ENCODE measurements at places on chromosomes 16 and 17.

- no peak for ATAC-seq
Observed at GRCh38 chr17:32187271-32187670, 45.0 kb downstream of the RHOT1 start.

- ATAC-seq: no peak
Observed at GRCh38 chr17:38749223-38750043, 1.3 kb upstream of the PCGF2 start.

DNA sequence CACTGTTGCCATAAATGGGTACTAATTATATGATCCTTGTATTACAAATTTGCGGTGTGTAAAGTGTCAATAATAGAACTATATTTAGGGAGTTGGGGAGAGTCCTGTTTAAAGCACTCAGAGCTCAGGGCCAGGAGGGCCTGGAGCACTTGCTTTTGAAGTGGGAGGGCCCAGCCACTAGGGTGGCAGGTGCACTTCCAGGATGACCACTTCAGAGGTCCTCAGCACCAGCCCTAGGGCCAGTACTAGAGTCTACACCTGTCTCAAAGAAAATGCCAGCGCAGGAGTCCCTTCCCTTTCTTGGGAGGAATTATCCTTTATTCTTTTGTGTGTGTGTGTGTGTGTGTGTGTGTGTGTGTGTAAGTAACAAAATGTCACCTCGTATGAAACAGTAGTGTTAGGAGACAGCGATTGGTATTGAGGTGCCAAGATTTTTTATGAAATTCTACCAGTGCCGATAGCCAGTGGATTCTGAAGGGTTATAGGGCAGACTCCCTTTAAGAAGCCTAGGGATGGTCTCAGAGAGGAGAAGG lies 31.9 kb downstream of the MYO18A start:
- no peak for ATAC-seq

- ATAC-seq: no peak
Observed at GRCh38 chr17:66654106-66654740, 180.7 kb upstream of the CACNG5 start.

DNA sequence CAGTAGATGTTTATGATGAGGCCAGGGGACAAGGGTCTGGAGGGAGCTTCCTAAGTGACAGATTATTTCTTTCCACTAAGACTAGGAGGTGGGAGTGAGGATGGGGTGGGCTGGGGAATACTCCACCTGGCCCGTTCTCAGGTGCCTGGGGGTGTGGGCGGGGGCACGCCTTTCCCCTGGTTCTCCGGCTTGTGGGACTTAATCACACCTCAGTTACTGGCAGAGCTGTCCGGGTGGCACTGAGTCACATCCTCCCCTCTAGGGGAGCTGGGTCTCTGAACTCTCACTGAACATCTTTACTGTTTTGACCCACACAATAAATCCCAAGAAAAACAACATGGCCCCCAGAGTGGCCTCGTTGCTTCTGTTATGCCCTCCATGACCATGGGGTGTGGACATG lies 332.8 kb downstream of the MAF start:
- ATAC-seq: peak; percentile 54

GRCh38 chr16:88383401-88384221 lies 852 bp downstream of the ZNF469 start:
- ATAC-seq: no peak

GRCh38 chr16:71629278-71630016 lies 3.5 kb downstream of the MARVELD3 start:
- ATAC-seq: no peak

DNA sequence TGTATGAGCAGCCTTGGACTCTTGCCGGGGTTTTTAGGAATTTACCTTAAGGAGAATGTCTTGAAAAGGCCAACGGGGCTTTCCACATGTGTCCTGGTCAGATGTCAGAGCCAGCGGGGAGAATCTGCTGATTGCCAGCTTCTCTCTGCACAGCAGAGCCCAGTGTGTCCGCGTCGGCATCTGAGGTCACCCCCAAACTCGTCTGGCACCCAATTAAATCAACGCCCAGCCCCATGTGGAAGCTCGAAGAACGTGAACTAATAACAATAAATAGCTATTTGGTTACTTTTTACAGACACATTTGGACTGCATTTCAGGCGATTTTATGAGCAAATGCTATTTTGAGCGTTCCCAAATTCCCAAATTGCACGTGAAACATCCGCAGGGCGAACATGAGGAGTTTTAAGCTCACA lies 303.5 kb downstream of the FOXL1 start:
- ATAC-seq: no peak

DNA sequence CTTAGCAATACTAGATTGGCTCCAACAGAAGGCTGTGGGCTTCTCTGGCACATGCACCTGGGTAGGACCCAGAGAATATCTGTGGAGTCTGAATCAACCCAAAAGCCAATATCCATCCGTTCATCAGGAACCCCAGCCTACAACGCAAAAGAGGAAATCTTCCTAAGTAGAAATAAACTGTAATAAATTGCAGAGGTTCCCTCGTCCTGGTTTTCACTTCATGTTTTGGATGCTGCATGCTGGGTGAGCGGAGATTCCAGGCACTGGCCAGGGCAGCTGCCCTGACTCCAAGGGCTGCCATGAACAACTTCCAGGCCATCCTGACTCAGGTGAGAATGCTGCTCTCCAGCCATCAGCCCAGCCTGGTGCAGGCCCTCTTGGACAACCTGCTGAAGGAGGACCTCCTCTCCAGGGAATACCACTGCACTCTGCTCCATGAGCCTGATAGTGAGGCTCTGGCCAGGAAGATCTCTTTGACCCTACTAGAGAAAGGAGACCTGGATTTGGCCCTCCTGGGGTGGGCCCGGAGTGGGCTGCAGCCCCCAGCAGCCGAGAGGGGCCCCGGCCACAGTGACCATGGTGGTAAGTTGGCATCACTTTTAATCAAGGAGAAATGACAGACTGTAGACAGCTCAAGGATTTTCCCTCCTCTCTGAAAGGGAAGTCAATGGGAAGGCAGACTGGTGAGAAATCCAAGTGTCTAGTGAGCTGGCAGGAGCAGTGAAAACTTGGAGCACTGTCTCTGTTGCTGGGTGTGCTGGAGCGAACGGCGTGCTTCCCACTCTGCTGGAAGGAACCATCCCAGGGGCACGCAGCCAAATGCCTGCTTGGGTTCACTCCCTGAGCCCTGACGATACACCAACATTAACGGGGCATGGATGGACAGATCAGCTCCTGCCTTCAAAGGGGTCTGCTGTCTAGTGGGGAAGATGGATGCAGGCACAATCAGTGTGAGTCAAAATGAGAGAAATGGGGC lies 10.7 kb upstream of the CIITA start:
- no peak for ATAC-seq

DNA sequence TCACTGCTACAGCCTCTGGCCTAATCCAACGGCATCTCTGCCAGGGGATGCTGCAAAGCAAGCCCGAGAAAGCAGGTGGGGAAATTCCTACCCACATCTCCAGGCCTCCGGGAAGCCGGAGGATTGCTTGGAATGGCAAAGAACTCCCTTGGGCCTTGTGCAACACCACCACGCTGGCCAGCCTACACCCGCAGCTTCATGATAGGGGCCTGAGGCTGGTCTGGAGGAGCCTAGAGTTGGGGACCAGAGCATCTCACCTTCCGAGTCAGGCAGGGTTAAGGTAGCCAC lies 20.3 kb downstream of the GGA3 start:
- ATAC-seq: no peak
